ENCODE measurements at places on chromosomes 13 and 19.
A peak's percentile ranks its signal among the peaks of the same experiment; 100 is the strongest.

- no peak for DNase-seq
Observed at GRCh38 chr19:8056533-8056932, 4.0 kb downstream of the CCL25 start.

DNA sequence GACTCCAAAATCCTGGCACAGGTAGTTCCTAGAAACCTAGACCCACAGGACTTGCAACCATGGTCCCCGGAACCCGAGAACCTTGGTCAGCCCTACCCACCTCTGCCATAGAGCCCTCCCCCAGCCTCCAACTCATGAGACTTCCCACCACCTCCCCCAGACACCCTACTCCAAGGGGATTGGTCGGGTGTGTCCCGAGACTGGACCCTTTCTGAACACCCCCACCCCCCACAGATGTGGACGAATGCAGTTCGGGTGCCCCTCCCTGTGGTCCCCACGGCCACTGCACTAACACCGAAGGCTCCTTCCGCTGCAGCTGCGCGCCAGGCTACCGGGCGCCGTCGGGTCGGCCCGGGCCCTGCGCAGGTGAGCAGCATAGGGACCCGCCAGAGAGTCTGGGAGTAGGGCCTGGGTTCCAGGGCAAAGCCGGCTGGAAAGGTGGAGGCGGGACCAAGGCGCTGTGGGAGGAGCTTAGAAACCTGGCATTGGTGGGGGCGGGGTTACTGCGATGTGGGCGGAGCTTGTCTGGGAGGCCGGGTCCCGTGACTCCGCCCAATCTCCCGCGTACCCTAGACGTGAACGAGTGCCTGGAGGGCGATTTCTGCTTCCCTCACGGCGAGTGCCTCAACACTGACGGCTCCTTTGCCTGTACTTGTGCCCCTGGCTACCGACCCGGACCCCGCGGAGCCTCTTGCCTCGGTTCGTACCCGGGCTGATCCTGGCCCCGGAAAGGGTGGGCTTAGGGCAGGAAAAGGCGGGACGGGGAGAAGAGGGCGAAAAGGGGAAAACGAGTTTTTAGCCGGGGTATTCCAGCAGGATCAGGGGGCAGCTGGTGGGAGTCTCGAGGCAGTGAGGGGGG lies 11.9 kb downstream of the LTBP4 start:
- DNase-seq: no peak

DNA sequence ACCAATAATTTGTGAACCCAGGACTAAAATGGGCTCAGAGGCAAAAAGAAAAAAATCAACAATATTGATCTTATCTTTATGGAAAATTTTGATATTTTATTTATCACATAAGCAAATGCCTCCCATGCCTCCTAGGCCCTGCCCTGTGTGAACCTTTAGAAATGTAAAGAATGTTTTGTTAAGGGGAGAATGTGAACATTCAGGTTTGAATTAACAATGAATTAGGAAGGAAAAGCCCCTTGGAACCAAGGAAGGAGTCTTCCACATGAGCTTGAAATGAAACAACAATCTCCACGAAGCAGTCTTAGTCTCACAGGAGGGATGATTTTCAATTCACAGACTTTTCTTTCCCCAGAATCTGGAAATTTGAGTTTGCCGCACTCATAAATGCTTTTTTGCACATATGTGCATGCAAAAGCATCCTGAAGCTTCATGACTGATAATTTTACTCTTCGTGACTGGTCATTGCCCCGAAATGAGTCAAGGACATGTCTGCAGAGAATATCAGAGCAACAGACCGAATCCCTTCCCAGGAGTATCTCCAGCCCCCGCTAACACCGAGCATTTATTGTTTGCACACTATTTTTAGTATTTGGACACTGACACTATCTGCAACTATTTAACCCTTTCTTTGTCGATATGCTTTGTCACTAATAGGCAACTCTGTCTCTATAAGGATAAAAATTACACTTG lies 135.2 kb downstream of the DCT start:
- DNase-seq: no peak

- no peak for DNase-seq
Observed at GRCh38 chr13:110921209-110921608, 6.3 kb upstream of the ANKRD10 start.

DNA sequence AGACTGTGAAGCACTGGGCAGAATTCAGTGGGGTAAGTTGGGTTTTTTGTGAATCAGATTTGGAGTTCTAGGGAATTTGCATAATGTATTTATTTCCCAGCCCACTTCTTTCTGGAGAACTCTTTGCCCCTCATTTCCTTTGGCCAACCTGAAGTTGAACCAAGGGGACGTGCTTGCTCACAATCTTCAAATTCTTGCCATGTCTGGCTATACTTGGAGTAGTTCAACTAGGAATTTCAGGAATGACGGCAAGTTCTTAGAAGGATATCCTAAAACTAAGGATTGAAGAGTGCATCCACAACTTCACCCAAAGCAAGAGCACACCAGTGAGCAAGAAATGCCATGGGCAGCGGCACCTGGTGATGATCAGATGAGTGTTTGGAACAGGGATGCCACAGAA lies 88.5 kb downstream of the TEX26 start:
- no peak for DNase-seq

DNA sequence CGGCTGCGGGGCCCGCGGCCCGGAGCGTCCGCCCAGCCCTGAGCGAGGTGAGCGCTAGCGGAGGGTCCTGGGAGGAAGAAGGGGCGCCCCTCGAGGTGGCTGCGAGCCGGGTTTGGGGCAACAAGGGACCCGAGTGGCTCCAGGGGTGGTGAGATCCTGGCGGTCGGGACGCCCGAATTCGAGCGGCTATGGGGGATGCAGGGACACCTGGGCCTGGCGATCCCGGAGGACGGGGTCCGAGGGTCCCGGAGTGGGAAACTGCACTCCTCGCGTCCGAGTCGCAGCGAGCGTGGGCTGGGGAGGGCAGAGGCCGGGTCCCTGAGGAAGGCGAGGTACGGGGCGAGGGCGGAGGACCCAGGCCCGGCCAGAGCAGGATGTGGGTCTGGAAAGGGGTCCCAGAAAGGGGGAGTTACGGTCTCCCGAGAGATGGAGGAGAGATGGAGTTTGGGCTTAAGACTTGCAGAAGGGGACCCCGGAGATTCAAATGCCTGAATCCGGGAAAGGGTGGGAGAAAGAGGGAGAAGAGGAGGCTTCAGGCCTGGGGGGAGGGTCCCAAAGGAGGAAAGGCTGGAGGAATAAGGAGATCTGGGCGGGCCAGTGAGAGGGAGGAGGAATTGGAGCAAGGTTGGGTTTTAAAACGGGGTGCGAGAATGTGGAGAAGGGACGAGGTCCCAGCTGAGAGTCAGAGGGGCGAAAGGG lies 542 bp downstream of the CACNG7 start:
- no peak for DNase-seq

GRCh38 chr19:13172346-13173138 lies 22.3 kb downstream of the IER2 start:
- DNase-seq: peak; percentile 72

- no peak for DNase-seq
Observed at GRCh38 chr19:18414504-18415177, 4.6 kb upstream of the SSBP4 start.

GRCh38 chr13:45439008-45439407 lies 20.8 kb upstream of the SLC25A30 start:
- no peak for DNase-seq

DNA sequence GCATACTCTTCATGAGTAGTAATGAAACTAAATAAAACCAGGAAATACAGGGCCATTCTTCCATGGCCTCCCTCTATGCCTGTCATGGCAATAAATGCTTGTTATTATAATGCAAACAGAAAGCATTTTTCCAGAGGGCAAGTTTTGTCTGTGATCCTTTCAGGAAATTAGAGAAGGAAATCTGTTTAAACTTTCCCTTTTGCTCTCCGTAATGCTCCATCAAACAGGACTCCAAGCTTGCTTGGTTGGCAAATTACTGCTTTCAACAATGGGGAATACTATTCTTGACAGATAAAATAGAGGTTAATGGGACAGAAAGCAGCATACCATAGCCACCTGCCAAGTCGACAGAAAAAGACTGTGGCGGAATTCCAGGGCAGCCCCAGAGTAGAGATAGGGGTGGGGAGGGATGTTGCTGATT lies 252.5 kb downstream of the LHFPL6 start:
- DNase-seq: no peak

DNA sequence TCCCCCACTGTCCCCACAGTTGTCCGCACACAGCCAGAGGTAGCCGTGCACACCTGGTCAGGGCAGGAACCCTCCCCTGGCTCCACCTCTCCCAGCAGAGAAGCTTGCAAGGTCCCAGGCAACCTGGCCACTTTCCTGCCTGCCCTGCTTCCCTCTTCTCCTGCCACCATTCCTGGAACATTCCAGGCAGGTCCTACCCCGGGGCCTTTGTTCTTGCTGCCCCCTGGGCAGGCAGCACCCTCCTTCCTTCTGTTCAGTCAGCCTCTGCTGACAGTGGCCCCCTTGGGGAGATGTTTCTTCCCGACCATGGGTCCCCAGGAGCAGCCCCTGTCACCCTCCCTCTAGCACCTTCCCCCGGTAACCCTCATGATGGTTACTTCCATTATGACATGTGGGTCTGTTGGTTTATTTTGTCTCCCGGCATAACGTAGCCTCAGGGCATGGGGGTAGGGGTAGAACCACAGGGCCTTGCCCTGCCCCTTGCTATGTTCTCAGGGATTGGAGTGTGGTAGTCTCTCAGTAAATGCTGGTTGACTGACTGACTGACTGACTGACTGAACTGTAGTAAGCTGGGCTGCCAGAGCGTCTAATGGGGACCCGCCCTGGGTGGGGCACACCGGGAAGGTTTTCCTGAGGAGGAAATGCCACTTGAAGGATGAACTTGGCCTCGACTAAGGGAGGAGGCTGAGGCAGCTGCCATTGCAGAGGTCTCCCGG lies 10.8 kb downstream of the PAK4 start:
- no peak for DNase-seq

DNA sequence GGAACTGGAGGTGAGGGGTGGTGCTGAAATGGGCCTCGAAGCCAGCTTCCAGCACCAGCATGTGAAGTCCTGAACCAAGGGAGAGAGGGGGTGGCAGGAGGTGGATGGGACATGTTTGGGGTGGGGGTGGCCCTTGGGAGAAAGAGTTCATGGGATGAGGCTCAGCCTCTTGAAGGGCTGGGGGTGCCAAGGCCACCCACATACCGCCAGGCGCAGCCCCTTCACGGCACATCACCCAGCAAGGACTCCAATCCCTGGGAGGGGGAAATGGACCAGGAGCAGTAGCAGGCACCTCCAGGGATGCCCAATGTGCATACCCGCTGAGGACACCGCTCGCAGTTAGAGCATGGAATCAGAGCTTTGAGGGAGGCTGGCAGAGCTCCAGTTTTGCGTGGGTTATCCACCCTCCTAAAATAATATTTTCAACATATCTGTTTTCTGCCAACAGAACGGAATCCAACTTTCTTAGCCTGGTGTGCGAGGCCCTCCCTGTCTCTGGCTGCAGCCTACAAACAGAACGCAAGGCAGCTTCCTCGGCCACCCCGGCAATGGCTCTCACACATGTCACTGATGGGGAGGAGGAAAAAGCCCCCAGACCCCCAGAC lies 140.5 kb upstream of the VSTM2B start:
- no peak for DNase-seq

GRCh38 chr19:46063201-46063600 lies 22.4 kb upstream of the IGFL4 start:
- DNase-seq: no peak

GRCh38 chr13:80881495-80881894 lies 540.6 kb upstream of the SPRY2 start:
- DNase-seq: no peak

DNA sequence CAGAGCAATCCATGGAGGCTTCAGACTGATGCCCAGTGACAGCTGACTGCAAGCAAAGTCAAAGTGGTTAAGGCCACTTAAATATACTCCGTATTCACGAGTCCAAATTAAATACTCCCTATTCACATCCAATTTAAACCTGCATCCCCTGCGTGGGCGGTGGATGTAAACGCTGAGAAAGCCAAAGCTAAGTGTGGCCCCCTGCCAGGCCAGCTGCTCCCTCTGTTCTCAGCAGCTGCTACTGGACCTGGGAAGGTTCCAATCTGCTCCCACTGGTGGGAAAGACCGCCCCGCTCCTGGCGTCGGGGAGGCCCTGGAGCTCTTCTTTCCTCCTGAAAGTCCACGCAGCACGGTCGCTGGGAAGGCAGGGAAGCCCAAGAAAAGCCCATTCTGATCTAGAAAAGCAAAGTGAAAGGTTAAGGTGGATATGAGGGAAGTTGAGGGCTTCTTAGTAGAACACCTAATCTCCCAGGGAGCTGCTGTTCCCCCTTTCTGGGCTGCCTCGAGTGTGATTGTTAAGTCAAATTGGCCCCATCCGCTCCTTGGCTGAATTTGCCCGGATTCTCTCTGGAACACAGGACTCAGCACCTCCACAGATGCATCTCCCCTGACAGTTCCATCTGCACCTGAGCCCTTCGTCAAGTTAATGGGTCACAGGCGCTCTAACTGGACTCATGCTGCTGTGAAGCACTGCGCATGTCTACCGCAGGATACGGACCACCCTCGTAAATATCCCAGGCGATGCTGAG lies 205.5 kb downstream of the USP12 start:
- DNase-seq: no peak

- no peak for DNase-seq
Observed at GRCh38 chr13:39641645-39642044, 13.8 kb upstream of the COG6 start.

GRCh38 chr13:44710576-44710975 lies 134.4 kb upstream of the TSC22D1 start:
- DNase-seq: no peak

DNA sequence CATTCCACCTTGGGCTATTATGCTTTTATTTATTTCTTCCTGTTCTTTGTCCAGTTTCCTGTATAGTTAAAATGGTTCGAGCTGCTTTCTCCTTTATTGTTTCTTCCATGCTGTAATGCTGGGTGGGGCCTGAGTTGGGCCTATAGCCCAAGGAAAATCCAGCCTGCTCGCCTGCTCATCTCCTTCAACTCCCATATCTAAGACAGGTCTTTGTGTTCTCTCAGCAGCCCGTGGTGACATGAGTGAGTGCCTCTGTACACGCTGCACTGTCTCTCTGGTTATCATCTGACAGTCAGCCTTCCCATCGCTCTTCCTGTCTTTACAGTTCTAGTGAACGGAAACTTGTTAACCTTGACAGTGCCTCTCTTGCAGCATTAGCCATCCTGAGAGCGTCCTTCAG lies 221.9 kb upstream of the SLC10A2 start:
- no peak for DNase-seq

DNA sequence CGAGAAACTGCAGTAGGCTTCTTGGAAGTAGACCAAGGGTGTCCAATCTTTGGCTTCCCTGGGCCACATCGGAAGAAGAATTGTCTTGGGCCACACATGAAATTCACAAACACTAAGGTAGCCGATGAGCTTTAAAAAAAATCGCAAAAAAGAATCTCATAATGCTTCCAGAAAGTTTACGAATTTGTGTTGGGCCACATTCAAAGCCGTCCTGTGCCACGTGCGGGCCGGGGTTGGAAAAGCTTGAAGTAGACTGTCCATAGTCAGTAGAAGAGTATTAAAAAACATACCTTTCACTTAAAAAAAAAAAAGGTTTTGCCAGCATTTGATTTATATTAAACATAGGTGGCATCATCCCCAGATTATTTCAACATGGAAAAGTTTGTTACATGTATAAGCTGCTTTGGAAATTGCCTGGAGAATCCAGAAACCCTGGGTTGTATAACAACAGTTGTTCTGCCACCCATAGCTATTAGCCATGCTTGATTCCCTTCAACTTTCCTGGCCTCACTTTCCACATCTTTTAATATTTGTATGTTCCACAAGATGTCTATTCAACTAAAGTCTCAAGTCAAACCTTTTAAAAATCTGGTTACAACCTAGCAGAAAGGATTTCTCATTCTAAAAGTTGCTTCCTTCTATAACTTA lies 1.0 kb downstream of the IFT88 start:
- DNase-seq: no peak

GRCh38 chr13:46473806-46474205 lies 79.2 kb upstream of the LRCH1 start:
- no peak for DNase-seq

- DNase-seq: no peak
Observed at GRCh38 chr19:29636553-29637360, 28.5 kb upstream of the PLEKHF1 start.

Measured in stimulated activated CD8-positive, alpha-beta memory T cell treated with anti-CD3 and anti-CD28 coated beads, Interleukin-2, amount 100 ng/mL, for 1 hour (primary cell).